Stimulated activated CD4-positive, alpha-beta T cell treated with anti-CD3 and anti-CD28 coated beads, Interleukin-1b, Interleukin-23, amount 100 ng/mL, for 1 hour (primary cell): ENCODE measurements at places on chromosomes 5 and 9.

GRCh38 chr5:153632748-153633290 lies 142.3 kb downstream of the GRIA1 start:
- no peak for DNase-seq

DNA sequence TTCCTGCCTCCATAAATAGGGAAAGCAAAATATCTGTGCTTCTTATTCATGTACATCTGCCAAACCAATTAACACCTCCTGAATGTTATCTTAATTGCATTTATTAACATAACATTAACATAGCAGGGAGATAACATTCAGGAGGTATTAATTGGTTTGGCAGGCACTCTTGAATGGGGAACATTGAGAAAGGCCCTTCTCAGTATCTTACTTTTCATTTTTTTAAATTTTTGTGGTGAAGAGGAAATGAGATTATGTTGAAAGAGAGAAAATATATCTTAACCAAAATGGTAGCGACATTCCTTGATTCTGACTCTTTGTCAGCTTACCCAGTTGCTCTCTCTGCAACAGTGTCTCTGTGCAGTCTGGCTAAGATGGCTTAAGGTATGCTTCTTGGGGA lies 100.4 kb upstream of the TLE1 start:
- no peak for DNase-seq

DNA sequence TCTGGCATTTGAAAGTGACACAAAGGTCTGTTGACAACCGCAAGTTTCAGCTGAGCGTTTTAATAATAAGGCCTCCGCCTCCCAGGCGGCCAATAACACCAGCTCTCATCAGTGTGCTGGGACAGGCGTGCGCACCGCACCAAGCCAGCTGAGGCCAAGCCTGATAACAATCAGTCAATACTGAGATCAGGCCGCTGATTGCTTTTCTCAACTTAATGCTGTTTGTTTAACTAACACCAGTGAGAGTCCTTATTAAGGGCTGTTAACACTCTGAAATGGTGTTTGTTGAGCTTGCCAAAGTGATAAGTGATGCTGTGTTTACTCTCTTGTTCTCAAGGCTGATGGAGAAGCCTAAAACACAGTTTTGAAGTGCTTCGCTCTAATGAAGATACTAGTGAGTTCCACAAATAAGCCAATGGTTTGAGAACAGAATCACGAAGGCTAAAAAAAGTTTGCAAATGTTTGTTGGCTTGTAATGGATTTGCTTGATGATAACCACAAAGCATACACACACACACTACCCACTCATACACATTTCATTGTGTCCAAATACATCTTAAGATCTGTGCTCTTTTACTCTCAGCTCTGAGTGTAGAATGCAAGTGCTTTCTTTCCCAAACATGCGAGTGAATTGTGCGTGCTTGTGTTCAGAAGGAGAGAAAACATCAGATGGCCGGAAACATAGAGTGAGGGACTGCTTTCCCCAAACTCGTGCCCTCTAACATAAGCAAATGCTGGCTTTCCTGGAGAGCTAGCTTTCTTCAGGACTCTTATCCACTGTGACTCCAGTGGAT lies 330.4 kb upstream of the KLF4 start:
- DNase-seq: no peak

- DNase-seq: no peak
Observed at GRCh38 chr5:78215972-78216371, 78.5 kb downstream of the AP3B1 start.

DNA sequence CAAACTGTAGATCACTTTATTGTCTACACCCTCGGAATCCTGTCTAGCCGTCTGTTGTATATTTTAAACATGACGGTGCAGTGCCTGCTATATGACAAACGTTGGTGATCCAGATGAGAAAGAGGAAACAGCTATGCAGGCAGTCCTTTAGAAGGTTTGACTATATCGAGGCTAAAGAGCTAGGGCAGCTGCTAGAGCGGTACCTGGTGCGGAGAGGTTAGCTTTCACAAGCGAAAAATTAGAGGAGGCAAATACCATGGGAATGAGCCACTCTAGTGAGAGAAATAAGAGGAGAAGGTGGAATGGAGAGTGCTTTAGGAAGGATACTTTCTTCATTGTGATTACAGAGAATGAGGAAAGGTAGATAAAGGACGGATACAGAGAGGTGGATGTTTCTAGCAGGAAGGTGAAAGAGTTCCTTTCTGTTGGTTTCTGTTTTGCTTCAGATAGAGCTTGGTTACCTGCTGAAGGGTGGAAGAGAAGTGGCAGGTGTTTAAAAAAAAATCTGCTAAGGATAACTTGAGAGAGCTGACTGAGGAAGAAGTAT lies 959 bp upstream of the FBXL17 start:
- no peak for DNase-seq

DNA sequence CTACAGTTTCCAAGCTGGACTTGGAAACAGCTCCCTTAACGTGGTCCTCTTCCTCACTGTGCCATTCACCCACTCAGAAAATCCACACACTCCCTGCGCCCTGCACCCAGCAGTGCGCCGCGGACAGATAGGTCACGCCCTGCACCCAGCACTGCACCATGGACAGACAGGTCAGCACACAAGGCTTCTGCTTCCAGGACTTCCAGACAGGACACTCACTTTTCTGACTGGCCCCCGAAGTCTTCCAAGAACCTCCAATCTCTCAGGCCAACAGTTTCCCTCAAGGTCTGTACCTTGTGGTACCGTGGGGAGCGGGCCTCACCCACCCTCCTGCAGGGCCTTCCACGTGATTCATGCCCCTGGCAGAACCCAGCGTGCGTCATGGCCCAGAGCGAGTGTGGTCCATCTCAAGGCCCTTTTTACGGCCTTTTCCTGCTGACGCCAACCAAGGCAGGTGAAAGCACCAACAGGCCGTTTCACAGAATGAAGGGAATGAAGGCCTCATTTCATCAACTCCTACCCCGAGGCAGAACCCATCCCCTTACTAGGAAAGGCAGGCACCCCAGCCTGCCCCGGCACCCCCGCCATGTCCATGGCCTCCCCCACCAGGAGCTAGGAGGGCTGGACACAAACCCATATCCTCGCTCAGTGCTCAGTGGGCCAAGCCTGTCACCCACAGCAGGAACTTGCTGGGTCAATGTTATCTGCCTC lies 17.3 kb downstream of the VAV2 start:
- DNase-seq: no peak

DNA sequence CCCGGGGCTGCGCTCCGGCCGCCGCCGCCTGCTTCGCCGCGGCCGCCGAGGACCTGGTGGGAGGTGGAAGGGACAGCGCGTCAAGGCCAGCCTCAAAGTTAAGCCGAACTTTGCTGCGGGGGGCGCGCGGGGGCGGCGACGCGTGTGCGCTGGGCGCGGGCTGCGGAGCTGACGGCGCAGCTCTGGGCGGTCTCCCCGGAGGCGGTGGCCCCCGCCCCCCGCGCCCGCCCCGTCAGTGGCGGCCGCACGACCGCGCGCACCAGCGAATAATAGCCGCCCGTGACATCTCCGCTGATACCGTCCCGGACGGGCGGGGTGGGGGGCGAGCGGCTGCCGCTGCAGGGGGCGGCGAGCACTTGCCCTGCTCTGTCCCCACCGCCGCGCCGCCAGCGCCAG lies 579 bp upstream of the FAM78A start:
- no peak for DNase-seq

DNA sequence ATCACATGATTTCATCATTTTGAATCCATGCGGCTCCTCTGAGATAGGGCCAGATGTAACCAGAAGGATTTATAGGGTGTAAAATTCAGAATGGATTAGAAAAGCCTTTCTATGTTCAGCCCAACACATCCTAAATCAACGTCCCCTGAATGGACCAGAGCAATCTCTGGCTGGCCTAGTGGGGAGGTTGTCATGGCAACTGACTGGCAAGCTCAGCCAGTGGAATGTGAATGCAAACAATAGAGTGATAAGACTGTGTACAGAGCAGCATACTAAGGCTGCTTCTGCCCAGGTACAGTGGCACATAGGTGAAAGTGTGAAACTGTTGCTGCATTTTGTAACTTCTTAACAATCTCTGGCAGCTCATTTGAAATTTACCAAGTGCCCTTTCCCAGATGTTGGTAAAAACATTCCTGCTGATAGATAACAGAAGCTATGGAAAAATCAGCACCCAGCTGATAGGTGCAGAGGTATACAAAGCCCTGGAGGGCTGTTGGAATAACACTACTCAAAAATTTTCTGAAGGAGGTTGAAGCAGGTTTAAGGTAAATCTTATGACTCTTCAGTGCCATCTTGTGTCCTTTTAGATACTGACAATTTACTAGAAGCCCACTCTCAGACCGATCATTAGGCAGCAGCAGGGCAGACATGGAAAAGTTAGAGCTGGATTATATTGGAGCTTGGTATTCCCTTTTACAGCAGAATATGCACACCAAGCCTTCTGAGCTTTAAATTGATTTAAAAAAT lies 267.2 kb downstream of the RAB3C start:
- DNase-seq: no peak

DNA sequence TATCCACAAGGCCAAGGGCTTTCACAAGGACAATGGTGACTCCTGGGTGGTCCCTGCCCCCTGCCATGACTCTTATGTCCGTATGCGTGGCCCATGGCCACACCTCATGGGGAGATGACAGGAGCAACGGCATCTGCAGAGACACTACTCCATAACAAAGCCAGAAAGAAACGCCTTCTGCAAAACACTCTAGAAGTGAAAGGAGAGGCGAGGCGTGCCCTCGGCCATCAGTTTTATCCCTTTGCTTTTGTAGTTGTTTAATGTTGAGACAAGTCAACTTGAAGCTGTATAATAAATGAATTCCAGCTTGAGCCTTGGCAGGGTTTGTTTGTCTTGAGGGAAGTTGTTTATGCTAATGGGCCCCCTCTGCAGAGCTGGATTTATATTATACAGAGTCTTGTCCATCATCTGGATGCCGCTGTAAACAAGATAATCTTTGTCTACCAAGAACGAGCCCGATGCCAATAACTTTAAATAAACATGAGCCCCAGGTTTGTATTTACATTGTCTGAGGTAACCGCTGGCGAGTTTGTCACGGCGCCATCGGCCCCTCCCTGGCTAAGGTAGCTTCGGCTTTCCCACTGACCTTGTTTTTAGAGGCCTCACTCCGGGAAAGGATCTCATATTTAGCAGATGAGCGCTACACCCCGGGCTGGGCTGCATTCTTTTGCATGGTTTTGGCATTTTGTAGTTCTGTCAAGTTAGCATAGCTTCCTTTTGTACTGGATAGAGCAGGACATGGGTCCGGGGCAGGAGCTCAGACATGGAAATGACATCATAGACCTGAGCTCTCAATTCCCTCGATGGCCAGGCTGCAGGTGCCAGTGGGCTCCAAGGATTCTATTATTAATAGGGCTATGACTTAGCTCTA lies 165.3 kb downstream of the ERCC6L2 start:
- no peak for DNase-seq

DNA sequence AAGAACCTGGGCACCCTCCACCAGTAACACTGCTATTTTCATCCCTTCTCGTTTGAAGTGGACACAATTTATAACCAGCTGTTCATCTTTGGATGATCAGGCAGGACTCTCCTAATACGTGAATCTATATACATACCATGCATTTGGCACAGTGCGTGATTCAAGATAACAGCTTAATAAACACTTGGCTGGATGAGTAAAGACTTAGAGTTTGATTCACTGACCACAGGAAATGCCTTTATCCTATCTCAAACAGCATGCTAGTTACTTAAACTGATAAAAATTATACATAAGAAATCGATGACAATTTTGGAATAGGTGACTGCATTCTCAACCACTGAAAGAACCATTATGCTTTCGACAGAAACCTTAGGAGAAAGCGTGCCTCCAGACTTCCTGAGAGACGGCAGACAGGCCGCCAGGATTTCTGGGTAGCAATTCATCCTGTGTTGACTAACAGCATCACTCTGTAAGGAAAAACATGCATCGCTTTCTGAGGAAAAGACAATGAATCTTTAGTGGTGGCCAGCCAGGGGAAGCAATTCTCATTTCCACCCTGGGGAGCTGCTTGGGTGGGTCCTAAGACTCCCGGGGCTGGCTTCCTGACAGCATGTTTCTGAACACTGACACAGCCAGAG lies 9.7 kb downstream of the MRPL36 start:
- no peak for DNase-seq

GRCh38 chr9:129052592-129052991 lies 16.2 kb downstream of the MIGA2 start:
- DNase-seq: no peak

DNA sequence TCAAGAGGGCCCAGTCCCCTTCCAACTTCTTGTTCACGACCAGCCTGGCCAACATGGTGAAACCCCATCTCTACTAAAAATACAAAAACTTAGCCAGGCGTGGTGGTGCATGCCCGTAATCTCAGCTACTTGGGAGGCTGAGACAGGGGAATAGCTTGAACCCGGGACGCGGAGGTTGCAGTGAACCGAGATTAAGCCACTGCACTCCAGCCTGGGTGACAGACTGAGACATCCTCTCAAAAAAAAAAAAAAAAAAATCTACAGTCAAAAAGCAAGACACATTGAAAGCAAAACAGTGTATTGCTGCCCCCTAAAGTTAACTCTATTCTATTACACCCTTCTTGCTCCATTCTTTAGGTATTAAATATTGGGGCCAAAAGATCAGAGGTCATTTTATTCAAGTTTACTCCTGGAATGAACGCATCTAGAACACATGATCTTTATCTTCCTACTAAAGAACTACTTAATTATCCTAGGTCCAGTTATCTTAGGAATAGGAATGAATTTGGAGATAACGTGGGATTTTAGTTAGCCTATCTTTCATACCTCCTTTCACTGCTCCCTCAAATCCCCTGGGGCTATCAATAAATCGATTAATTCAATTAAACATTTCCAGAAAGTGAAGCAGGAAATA lies 2.4 kb downstream of the ATG12 start:
- DNase-seq: no peak

DNA sequence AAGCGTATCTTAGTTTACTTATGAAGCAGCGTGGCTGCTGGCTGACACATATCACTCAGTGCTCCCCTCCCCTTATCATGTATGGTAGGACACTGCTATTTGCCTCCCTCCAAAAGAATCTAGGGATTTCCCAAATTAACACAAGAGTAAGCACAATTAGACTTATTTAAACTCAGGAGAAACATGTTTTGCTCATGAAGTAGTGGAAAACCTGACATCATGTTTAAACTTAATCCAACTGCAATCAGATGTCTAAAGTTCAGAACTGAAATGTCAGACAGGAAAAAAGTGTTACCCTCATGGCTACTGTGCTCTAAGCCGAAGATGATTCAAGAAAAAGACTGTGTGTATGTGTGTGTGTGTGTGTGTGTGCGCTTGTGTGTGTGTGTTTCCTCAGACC lies 324.1 kb upstream of the TNC start:
- no peak for DNase-seq

- DNase-seq: no peak
Observed at GRCh38 chr5:54148067-54148845, 162.1 kb downstream of the ARL15 start.

GRCh38 chr5:138564242-138564641 lies 11.0 kb downstream of the HSPA9 start:
- DNase-seq: no peak

DNA sequence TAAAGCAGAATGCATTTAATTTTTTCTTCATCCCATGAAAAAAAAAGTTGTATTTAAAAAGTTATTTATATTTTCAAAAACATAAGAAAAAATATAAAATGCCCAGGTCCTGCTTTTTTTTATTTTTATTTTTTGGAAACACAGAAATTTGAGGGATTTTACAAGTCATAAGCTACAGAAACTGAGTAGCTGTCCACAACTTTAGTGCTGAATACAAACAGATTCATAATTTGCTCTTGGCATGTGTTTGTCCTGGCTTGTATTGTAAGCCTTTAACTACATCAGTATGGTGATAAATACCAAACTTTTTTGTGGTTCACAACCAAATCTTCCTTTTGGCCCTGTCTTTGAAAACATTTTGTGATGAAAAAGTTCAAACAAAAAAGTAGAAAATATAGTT lies 7.5 kb upstream of the PLCXD3 start:
- DNase-seq: no peak

GRCh38 chr9:104905153-104905901 lies 22.6 kb downstream of the ABCA1 start:
- DNase-seq: no peak

GRCh38 chr5:173014671-173015070 lies 31.1 kb downstream of the ATP6V0E1 start:
- no peak for DNase-seq
